ENCODE measurements at places on chromosomes 7 and 10.

DNA sequence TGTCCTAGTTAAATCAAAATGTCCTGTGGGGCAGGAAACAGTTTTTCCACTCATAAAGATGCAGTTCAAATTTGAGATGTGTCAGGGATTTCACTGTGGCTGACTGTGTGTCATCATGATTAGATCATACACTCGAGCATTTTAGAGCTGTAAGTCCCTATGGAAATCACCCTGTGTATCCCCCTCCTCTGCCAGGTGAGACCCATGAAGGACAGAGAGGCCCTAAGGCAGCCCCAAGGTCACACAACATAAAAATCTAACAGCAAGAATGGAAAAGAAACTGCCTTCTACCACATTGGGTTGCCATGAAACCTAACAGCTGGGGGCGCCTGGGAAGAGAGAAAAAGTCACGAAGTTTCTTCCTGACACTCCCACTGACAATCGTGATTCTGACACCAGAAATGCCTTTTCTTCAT lies 135.8 kb downstream of the KCNMA1 start:
- DNase-seq, result no peak

DNA sequence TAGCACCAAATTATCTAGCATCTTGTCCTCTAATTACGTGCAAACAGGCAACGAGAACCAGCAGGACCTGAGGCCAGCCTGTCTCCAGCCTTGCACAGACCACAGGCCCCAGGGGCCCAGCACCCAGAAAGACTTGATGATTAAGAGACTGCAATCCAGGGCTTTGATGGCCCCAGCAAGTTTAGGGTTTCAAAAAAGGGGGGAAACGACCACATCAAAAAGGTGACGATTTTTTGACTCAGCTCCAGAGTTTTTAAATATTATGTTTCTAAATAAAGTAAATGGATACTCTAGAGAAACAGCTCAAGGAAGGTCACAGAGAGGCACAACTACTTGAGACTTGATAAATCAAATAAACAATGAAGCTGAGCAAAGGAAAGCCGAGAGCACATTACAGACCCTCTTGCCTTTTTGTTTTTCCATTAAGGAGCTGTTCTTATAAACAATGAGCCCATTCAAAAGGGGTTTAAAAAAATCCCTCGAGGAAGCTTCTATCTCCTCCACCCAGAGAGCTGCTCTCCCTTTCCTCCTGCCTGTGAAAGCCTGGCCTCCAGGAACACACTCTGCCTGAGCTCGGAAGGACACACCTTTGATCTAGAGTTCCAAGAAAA lies 44.1 kb downstream of the GLI3 start:
- DNase-seq, result no peak

GRCh38 chr7:26166684-26167266 lies 14.8 kb downstream of the NFE2L3 start:
- no peak for DNase-seq

- peak; percentile 33 for DNase-seq
These were observed 172.7 kb downstream of the GNAI1 start for GRCh38 chr7:80307227-80307856.

DNA sequence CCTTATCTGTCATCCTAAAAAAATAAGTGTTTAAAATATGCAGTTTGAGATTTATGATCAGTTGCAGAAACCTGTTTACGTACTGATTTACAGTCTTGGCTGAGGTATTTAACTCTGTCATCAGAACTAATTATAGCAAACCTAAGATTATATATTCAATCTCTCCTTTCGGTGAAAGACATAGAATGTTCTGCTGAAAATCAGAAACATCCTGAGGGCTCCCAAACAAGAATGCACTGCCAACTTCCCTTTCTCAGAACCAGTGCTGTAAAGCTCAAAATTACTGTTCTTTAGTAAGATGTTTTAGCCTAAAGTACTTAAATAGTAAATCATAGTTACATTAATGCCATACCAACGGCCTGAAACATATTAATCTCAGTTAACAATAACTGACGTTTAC lies 34.3 kb downstream of the FAM204A start:
- DNase-seq, result no peak

DNA sequence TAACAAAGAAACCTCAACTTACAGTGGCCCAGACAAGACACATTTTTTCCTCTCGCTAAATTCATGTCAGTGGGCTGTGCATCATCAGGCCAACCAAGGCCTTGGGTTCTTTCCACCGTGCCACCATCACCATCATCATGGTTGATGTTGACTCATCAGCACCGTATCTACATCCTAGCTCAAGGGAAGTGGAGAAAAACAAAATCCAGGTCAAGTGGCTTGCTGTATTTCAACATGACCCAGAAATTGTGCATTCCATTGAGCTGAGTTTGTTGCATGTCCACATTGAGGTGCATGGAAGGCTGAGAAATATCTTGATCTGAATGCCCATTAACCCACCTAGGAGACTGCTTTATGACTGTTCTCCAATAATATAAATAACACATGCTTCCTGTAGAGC lies 312.4 kb upstream of the CDC14C start:
- DNase-seq, result no peak

GRCh38 chr7:14905764-14906163 lies 3.2 kb upstream of the DGKB start:
- DNase-seq, result no peak

DNA sequence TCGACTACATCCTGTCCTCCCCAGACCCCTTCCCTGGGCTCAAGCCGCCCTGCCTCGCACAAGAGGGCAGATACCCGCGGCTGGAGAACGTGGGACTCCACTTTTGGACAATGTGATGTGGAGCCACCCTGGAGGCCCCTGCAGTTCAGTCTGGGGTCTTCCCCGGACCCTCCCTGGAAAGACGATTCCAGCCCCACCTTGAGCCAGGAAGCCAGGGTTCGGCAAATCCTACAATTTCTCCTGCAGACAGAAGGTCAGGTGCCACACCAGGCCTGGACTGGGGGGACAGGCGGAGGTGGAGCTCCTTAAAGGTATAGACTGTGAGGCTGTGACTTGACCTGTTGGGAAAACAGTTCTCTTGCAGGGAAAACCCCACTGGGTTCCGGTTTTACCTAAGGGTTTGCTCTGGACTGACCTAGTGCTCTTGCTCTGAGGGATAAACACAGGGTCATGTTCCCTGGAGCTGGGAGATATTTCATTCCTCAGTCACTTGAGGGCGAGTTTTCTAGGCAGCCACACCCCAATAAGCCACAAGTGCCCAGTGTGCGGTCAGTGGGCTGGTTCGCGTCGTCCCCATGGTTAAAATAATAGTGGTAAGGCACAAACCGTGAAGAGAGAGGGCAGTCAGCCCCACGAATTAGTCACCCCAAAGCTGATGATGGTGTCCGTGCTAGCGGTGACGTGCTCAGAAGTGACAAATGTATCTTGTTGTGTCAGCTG lies 1.6 kb downstream of the FOXL3 start:
- no peak for DNase-seq

- DNase-seq, result no peak
These were observed 127.4 kb upstream of the AGR3 start for GRCh38 chr7:17009007-17009719.

- DNase-seq, result no peak
These were observed 75.8 kb upstream of the MRLN start for GRCh38 chr10:59829024-59829423.

DNA sequence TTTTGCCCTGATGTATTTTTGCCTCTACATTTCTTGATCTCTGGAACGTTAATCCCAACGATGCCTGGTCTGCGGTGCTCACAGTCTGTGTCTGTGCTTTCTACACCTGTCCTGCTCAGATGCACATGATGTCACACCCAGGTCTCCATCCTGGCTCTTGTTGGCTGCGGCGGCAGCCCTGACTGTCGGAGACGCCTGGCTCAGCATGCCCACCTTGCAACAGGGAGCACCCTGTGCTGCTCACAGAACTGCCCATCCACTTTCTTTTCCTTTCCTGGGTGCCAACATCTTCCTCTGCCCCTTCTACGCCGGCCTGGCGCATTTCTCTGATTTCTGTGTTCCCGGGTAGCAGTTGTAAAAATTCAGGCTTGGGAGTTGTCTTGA lies 106.2 kb downstream of the CUX1 start:
- no peak for DNase-seq

GRCh38 chr7:19491821-19492452 lies 216.9 kb downstream of the POLR1F start:
- DNase-seq, result peak; percentile 12

DNA sequence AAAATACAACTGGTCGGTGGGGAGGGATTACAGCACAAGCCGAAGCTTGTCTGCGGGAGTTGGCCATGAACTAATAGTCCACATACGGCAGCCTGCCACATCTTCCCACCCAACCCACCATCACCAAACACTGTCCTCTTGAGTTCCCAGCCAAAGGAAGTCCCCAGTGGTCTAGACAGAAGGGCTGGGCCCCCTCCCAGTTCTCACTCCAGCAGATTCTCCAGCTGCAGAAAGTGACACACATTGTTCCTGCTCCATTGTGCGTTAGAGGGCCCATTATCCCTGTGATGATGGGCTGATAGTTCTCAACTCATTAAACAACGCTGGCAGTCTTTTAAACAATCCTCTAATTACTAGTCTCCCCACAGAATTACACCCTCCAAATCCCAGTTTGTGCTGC lies 148.0 kb downstream of the FGFR2 start:
- no peak for DNase-seq

GRCh38 chr10:128053356-128053755 lies 72.9 kb downstream of the MKI67 start:
- no peak for DNase-seq

DNA sequence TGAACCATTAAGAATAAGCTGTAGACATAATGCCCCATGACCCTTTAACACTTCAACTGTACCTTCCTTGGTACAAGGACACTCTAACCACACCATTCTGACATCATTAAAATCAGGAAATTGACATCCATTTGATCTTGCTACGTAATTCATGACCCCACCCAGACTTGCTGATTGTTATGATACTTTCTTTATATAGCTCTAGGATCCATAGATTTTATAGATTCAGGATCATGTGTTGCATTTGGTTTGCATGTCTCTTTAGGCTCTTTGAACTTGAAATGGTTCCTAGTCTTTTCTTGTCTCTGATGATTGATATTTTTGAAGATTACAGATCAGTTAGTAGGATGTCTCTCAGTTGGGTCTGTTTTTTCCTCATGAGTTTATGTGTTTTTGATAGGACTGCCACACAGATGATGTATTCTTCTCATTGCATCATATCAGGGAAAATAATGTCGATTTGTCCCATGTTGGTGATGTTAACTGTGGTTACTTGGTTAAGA lies 13.5 kb downstream of the CCM2 start:
- DNase-seq, result no peak

GRCh38 chr10:105963334-105963884 lies 1201.1 kb downstream of the SORCS1 start:
- DNase-seq, result no peak

- DNase-seq, result no peak
These were observed 113.4 kb upstream of the TCERG1L start for GRCh38 chr10:131424836-131425491.

- no peak for DNase-seq
These were observed 125.6 kb downstream of the FAM53B start for GRCh38 chr10:124618470-124619073.

GRCh38 chr7:43904533-43905208 lies 1.7 kb downstream of the URGCP start:
- DNase-seq, result peak; percentile 29

- DNase-seq, result no peak
These were observed 55.9 kb upstream of the PAPSS2 start for GRCh38 chr10:87603769-87604168.

- DNase-seq, result no peak
These were observed 26.9 kb upstream of the GSAP start for GRCh38 chr7:77443042-77443441.

GRCh38 chr7:70113536-70113935 lies 515.3 kb downstream of the AUTS2 start:
- DNase-seq, result no peak

GRCh38 chr7:121393005-121393366 lies 3.1 kb downstream of the FAM3C start:
- DNase-seq, result no peak

- DNase-seq, result no peak
These were observed 601.8 kb downstream of the GATA3 start for GRCh38 chr10:8656261-8656660.

DNA sequence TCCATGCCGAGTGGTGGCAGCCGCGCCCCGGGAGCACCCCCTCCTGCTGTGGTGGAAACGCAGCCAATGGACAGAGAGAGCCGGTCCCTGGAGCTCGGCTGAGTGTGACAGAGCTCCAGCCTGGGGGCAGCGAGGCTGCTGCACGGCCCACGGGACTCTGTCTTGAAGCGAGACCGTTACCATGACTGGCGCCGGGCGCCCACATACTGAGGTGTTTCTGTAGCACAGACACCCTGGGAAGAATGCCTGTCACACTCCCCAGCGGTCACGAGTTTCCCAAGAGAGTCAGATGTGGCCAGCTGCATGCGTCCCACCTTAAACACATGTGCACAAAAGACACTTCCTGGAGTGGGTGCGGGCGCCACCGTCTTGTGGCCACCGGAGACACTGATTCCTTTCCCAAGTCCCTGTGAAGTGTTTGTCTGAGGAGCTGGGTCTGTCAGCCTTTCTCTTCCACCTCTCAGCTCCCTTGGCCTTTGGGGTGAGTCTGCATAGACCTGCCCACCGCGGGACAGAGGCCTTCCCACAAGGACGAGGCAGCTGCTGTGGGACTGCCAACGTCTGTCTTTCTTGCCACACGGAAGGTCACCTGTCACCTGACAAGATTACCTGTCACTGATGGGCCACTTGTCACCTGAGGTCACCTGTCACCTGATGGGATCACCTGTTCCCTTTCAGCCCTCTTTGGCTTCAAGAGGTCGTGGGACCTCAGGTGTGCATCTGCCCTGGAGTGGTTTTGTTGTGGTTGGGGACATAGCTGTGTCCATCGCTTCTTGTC lies 94.6 kb downstream of the DNAJB6 start:
- no peak for DNase-seq

- DNase-seq, result no peak
These were observed 155.6 kb upstream of the ADO start for GRCh38 chr10:62648921-62649320.

DNA sequence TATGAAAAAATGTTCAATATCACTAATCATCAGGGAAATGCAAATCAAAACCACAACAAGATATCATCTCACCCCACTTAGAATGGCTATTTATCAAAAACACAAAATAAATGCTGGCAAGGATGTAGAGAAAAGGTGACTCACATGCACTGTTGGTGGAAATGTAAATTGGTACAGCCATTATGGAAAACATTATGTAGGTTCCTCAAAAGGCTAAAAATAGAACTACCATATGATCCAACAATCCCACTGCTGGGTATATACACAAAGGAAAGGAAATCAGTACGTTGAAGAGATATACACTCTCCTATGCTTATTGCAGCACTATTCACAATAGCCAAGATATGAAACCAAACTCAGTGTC lies 50.2 kb downstream of the CDK1 start:
- no peak for DNase-seq

DNA sequence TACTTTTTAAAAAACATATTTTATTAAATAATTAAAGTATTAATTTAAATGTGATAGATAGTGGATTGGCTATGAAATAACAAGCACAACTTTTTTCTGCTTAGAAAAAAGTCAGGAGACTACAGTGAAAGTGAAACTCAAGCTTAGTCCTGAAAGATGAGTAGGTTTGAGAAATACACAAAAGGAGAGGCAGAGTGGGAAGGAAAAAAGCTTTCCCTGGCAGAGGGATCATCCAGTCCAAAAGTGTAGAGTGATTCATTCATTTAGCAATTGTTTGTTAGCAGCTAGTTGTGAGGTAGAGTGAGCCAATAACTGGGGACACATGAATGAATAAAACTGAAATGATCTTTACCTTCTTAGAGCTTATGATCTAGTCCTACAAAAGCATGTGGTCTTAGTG lies 93.5 kb downstream of the FOXP2 start:
- no peak for DNase-seq

GRCh38 chr10:74445493-74445892 lies 294.5 kb downstream of the ADK start:
- no peak for DNase-seq

Measured in AG08396 (cell line).